OCI-M1 (cell line): ENCODE measurements at places on chromosomes 11 and 22.

DNA sequence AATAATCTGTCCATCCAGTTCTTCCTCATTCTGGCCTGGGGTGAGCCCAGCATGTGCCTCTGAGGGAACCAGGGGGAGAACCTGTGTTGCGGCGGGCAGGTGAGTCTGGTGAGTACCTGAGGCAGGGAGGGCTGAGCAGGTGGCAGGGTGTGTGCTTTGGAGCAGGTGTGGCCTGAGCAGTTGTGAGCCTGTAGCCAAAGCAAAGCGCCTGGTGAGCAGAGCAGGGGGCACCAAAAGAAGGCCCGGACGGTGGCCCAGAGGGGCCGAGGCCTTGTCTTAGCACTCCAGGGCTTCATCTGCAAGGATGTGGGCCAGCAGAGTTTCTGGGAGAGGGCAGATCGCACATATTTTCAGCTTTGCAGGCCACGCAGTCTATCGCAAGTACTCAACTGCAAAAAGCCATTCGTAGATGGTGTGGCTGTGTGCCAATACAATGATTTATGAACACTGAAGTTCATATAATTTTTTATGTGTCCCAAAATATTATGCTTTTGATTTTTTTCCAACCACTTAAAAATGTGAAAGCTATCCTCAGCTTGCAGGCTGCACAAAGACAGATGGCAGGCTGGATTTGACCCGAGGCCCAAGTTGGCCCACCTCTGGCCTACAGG is 8.7 kb downstream of the GLB1L2 start:
- no peak for DNase-seq

- DNase-seq: no peak
Observed at GRCh38 chr22:47851586-47851985, 1089.1 kb downstream of the TBC1D22A start.

- DNase-seq: no peak
Observed at GRCh38 chr11:11555208-11555607, 66.6 kb downstream of the GALNT18 start.

DNA sequence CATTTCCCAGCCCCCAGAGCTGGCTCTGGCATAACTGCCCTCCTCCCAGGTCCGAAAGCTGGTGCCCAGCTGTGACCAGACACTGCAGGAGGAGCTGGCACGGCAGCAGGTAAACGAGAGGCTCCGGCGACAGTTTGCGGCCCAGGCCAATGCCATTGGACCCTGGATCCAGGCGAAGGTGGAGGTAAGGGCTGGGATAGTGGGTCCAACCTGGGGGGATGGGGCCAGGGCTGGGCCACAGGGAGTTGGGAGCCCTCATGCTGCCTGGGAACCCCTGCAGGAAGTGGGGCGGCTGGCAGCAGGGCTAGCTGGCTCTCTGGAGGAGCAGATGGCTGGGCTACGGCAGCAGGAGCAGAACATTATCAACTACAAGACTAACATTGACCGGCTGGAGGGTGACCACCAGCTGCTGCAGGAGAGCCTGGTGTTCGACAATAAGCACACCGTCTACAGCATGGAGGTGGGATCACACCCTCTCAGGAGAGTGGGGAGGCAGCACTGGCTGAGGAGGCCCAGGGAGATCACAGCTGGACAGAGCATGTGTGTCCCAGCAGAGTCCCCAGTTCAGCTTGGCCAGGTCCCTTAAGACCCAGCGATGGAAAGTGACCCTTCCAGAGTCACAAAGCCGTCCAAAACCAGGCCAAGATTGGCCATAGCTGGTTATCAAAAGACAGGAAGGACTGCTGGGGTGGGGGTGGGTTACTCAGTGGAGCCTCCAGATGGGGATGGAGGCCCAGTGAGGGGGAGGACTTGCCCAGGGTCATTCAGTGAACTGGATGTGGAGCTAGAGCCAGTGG is 7.0 kb downstream of the CTSF start:
- no peak for DNase-seq

DNA sequence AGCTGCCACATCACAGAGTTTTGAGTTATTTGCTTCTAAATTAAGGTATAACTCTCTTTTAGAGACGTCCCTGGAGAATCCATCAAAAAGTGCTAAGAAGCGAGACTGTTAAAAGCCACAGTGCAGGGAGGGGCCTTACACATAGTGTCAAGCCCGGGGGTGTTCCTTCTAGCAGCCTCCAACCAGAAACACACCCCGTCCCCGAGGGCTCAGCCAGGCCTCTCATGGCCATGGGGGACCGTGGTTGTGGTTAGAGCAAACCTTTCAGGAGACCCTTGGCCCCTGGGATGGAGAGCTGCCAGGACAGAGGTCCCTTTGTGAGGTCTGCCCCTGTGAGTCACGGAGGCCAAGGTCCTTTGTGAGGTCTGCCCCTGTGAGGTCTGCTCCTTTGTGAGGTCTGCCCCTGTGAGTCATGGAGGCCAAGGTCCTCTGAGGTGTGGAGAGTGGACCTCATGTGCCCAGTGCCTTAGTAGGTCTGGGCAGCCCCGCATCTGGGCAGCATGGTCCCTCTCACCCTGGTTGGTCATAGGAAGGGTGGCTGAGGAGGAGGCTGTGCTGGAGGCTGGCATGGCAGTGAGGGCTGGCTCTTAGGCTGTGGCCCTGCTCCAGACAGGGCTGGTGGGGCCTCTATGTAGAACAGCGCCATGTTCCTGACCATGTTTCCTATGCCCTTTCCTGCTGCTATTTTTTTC is 5.4 kb downstream of the GNAZ start:
- DNase-seq: no peak

- DNase-seq: no peak
Observed at GRCh38 chr11:133563505-133564025, 31.3 kb upstream of the OPCML start.

DNA sequence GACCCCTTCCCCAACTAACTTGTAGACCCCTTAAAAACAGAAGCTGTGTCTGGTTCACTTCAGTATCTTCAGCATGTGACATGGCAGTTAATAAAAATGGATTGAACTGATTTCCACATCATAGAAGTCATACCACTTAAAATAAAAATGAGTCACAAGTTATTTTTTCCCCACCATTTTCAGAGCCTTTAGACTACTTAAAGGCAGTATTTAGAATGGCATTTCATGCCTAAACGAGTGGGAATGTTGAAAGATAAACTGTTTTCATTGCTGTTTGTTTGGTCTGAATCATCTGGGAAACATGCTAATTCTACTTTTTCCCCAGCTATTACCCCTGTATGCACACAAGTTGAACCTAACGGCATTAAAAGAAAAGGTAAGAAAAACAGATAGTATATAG is 324.0 kb downstream of the RAB38 start:
- DNase-seq: peak; percentile 79

DNA sequence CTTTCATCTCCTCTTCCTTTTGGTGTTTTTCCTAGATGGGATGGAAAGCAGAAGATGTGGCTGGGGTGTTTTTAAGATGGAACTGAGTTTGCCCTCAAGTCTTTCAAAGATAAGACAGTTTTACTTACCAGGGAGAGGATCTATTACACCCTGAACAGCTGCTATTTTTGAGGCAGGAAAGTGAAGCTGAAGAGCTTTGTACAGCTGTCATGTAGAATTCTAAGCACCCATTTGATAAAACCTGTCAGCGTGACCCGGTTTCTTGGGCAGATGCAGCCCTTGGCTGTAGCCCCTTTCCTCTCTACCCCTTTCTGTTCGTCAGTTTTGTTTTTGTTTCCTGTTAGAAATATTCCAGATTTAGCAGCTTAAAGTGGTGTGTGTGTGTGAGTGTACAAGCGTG is 35.2 kb downstream of the FAT3 start:
- DNase-seq: peak; percentile 5

GRCh38 chr11:34940026-34940677 is 23.7 kb downstream of the PDHX start:
- no peak for DNase-seq

GRCh38 chr22:32482708-32483107 is 8.1 kb downstream of the FBXO7 start:
- peak; percentile 87 for DNase-seq

GRCh38 chr11:119149018-119149785 is at the start of gene ABCG4:
Gene ABCG4, plus strand, starts transcription at chr11:119149052. Its CDS starts 914 bp downstream, at chr11:119149966.
- DNase-seq: no peak

DNA sequence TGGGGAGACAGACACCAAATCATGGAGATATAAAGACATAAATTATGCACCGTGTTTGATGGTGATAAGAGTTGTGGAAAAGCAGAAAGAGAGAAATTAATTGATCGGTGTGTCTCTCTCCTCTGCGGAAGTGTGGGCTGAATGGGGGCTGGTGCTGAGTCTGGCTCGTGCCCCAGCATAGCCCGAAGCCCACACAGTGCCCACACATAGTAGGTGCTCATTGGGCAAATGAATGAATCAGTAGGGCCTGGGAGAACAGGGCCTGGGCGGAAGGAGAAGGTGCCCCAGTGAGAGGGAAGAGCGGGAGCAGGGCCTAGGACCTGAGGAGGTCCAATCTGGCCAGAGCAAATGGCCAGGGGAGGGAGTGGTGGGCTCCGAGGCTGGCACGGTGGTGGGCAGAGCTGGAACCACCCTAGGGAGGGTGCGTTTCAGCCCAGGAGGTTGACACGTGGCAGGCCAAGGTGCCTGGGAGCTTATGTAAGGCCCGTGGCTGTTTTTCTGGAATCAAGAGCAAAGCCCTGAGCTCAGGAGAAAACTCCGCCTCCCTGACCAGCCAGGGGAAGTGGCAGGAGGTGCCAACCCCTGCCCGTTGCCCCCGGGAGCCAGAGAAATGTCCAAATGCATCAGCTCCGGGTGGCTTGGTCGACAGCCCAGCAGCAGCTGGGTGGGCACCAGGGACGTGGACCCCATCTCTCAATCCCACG is 2.1 kb upstream of the CACNA1I start:
- DNase-seq: no peak

GRCh38 chr11:746289-747157 is 741 bp upstream of the TALDO1 start:
- no peak for DNase-seq

DNA sequence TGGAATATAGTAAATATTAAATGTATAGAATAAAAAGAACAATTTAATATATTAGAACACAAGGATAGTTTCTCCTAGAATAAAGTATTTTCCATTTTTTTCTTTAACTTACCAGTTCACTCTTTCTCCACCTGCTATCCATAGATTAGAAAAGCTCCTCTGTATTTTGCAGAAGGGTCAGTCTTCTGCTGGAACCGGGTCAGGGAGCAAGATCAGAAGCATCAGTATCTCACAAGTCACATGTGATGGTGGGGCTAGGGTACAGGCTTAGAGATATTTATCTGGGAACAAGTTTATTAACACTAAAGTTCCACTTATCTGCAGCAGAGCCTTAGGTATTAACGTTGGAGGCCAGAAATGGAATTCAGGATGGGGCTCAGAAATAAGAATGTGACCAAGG is 17.3 kb upstream of the OR52A1 start:
- no peak for DNase-seq

DNA sequence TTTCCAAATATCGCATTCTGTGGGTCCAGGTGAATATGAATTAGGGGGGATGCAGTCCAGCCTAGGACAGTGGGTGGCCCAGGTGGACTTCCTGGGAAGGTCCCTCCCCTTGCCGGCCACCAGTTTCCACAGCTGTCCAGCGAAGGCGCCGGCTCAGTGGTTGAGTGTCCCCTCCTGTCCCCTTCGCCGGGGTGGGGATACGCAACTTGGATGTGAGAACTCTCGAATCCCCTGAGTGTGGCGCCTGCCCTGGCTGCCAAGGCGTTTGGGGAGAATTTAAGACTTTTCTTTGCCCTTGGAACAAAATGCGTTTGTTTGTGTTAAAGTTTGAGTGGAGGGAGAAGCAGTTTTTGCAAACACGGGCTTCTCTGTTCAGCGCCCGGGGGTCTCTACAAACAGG is 123.7 kb downstream of the KCNQ1OT1 start:
- DNase-seq: no peak

- no peak for DNase-seq
Observed at GRCh38 chr11:83502041-83502440, 215.9 kb upstream of the CCDC90B start.

DNA sequence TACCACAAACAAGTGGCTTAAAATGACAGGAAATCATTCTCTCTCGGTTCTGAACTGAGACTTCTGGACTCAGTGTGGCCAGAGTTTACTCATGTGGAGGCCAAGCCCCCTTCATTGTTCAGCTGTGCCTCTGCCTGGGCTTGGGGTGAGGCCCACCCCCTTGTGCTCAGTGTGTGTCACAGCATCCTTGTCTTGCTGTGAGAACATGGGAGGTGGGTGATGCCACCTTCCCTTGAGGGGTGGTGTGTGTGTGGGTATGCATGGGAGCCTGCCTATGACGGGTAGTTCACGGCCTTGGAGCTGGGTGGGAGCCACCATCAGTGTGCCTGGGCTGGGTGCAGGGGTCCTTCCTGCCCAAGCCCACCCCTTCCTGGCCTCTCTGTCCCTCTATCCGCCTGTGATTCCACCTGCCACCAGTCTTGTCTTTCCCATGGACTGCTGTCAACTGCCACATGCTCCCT is 101.7 kb downstream of the MORC2 start:
- DNase-seq: no peak

DNA sequence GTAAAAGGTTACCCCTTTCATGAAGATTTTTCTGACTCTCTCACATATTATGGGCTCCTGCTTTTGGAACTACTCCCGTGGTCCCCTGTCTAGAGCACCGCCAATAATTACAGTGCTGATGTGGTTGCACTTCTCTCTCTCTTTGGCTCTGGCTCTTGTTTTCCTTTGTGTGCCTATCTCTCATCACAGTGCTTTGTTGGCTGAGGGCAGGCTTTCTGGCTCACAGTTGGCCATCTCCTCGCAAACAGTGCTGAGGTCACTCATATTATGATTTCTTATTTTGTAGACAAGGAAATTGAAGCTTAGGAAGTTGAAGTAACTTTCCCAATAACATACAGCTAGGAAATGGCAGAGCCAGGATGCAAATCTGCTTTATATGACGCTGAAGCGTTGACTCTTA is 192.5 kb downstream of the DDX10 start:
- DNase-seq: no peak

DNA sequence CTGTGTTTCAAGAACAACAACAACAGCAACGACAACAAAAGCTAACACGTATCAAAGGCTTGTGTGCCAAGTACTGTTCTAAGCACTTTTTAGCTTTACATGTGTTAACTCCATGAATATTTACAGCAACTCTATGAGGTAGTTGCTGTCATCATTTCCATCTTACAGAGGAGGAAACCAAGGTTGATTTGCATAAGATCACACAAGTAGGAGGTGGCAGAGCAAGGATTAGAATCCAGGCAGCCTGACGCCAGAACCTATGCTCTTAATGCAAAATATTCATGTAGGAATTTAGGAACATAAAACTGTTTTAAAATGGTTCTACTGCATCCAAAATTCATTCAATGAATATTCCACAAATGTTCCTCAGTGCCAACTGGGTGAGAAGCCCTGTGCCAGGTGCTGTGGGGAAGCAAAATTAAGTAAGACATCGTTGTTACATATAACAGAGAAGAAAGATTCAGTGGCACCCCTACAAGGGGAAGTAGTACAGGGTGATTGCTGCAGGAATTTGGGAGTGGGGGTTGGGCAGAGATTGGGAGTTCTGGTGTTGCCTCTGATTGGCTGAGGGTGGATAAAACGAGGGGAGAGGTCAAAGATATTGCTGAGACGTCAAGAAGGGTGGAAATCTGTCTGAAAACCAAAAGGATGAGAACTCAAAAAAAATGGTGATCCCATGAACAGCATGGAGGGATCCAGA is 86.1 kb upstream of the ARHGAP20 start:
- DNase-seq: peak; percentile 42

GRCh38 chr11:61609980-61610366 is 29.1 kb upstream of the SYT7 start:
- DNase-seq: no peak
